ENCODE measurements at places on chromosomes 11 and 22.

DNA sequence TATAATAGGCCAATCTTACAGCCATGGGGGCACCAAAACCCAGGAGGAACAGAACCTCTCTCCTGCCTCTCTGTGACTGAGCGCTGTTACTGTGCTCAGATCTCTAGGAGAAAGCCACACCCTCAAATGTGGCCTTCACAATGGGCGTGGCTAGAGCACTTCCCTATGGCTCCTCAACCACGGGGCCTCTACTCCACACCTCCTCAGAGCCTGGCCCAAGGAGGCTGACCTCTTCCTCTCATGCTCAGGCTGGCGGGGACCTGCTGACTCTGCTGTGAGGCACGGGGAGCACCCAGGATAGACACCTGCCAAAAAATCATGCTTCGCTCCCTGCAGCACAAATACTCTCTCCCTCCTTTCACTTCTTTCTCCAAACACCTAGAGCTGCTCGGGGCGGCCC lies 41.0 kb downstream of the C11orf58 start:
- peak; percentile 46 for DNase-seq

GRCh38 chr22:47042116-47042825 lies 279.8 kb downstream of the TBC1D22A start:
- no peak for DNase-seq

DNA sequence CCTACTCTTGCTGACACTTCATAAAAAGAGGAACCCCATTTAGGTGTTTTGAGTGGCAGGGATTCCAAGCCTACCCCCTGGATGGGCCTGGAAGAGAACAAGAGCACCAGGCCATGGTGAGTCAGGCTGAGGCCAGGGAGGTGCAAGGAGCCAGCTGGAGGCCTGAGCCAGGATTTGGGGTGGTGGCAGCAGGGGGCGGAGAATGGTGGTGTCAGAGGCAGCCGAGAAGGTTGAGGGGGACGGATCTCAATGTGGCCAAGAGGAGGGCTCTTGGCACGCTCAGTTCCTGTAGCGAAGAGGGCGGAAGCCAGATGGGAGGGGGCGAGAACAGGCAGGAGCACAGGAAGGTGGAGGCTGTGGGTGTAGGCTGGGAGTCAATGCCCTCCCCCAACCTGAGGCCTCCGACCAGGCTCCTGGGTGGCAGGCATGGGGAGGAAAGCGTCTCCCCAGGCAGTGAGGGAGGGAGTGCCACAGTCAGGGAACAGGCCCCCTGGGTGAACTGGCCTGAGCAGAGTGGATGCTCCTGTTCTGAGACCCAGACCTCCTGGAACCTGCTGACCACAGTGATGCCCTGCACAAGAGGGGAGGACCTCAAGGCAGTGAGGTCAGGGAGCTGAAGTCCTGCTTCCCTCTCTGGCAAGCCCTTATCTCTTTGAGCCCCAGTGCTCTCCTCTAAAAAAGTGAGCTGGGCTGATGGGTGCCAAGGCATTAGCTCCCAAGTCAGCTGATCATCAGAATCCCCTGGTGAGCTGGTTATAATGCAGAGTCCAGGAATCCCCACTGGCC lies 13.9 kb downstream of the RTN4RL2 start:
- no peak for DNase-seq

DNA sequence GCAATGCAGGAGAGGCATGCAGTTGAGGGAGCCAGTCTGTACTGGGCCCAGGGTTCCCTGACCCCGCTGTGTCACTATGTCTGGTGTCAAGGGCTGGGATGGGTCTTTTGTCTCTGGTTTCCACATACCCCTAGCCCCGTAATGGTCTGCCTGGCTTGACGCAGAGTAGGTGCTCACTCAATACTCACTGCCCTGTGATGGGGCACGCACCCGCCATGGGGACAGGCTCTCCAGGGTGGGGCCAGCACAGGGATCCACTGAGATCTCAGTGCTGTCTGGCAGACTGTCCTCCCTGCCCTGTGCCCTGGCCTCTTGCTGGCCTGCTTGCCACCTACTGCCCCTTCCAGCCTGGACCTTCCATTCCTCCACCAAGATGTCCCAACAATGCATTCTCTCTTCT lies 101.7 kb upstream of the CD82 start:
- DNase-seq = peak; percentile 24

DNA sequence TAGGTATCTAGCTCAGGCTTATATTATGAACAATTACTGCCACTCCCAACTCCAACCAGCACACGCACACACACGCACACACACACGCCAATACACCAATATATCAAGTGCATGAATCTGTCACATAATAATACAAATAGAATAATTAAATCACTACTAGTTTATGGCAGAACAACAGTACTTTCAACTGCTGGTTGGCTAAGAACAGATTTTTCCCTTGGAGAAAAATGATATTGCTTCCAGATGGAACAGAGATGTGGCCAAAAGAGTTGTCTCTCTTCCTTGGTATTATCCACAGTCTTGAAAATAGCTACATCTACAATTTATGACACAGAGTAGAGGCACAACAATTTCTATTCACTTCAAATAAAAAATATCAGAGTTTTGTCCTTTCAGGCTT lies 538.3 kb upstream of the FAT3 start:
- no peak for DNase-seq

Measured in islet precursor cell (in vitro differentiated cells).